ENCODE measurements at places on chromosomes 7 and 10. TPM values are rescaled to one million over a fixed set of nuclear protein-coding genes. Genes with fewer than 3 reads are reported as not detected.

DNA sequence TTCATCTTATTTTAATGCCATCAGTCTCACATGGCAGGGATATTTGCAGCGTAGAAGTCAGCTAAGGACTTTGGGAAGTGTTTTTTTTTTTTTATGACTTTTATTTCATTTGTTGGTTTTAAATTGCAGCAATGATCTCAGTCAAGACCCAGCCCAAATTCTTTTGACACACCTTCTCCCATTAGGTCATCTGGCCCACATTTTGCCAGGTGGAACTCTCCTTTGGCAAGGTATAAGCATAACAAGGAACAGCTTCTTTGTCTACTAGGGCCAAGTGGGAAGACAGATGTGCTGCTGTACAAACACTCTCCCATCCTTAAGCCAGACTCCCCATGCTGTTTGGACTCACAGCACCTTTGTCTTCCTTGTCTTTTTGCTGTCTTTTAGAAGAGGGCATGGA lies 41.8 kb downstream of the PLEKHA8 start:
- no peak for DNase-seq

The CLCN1 gene
- polyA plus RNA-seq, result not detected

The MMD2 gene
- not detected for polyA plus RNA-seq

The ARHGAP22 gene
- polyA plus RNA-seq, result 1.3 TPM

DNA sequence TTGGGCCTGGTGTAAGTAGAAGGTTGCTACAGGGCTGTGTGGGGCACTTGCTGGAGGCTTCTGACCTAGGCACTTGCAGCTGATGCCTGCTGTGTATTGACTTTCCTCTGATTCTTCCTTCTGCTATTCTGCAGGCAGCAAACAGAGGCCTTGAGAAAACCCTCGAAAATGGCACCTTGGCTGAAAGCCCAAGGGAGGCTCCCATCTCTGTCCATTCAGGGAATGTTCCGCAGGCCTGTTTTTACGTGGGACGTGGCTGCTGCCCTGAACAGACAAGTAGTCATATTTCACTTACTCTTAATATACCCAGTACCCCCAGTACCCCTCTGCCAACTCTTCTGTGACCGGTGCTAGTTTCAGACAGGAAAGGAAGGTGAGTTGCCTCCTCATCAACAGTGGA lies 664.7 kb downstream of the INHBA start:
- DNase-seq, result no peak

The TRIM56 gene
- 21.8 TPM for polyA plus RNA-seq

GRCh38 chr7:44112997-44113763 lies 9.0 kb downstream of the AEBP1 start:
- no peak for DNase-seq

The IDI2 gene
- 0.19 TPM for polyA plus RNA-seq

- no peak for DNase-seq
These were observed 4.9 kb upstream of the YKT6 start for GRCh38 chr7:44195889-44196288.

GRCh38 chr10:132659206-132660091 lies 121.9 kb downstream of the INPP5A start:
- no peak for DNase-seq

- DNase-seq, result peak; percentile 36
These were observed 66.3 kb upstream of the CAV2 start for GRCh38 chr7:116433246-116433645.
